ENCODE measurements at places on chromosomes 1 and 21.
A peak's percentile ranks its signal among the peaks of the same experiment; 100 is the strongest.

- no peak overlapping the region for H3K27ac ChIP-seq
- no peaks in the 10 kb centered on the region for H3K4me1 ChIP-seq
- no peak overlapping the region for H3K4me3 ChIP-seq
- no peaks in the 10 kb centered on the region for H3K36me3 ChIP-seq
- peaks cover 4% of the 10 kb centered on the region for H3K27me3 ChIP-seq
- no peak for DNase-seq
These were observed 3.3 kb downstream of the KRTAP10-3 start for GRCh38 chr21:44555200-44555875.

- no peaks in the 10 kb centered on the region for H3K36me3 ChIP-seq
- no peaks in the 10 kb centered on the region for H3K4me1 ChIP-seq
- no peak overlapping the region for H3K27ac ChIP-seq
- no peaks in the 10 kb centered on the region for H3K27me3 ChIP-seq
These were observed 200.9 kb upstream of the IVNS1ABP start for GRCh38 chr1:185517808-185518419.

DNA sequence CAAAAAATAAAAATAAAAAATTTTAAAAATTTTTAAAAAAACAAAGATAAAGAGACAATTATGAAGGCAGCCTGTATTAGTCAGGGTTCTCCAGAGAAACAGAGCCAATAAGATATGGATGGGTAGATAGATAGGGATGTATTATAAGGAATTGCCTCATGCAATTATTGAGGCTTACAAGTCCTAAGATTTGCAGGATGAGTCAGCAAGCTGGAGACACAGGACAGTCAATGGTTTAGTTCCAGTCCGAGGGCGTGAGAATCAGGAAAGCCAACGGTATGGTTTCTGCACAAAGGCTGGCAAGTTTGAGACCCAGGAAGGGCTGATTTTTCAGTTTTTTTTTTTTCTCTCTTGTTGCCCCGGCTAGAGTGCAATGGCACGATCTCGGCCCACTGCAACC lies 24.1 kb upstream of the EIF4G3 start:
- DNase-seq, result no peak
- no peak overlapping the region for H3K27ac ChIP-seq
- H3K36me3 ChIP-seq, result no peaks in the 10 kb centered on the region
- H3K4me3 ChIP-seq, result no peak overlapping the region
- H3K4me1 ChIP-seq, result no peaks in the 10 kb centered on the region
- no peaks in the 10 kb centered on the region for H3K27me3 ChIP-seq

DNA sequence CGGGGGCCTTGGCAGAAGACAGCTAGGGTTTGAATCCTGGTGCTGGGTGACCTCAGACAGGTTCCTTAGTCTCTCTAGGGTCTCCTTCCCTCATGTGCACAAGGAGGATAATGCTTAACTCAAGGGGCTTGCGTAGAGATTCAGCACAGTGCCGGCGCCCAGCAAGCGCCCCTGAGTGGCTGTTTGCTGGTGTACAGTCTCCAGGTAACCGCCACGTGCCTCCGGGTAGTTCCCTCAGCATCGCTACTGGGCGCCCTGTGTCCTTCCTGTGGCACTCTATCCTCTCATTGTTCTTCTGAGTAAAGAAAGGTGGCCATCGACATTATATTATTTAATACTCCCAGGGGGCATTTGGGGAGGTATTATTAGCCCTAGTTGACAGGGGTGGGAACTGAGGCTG lies 80.9 kb downstream of the NENF start:
- no peak overlapping the region for H3K4me3 ChIP-seq
- DNase-seq, result no peak
- H3K36me3 ChIP-seq, result no peaks in the 10 kb centered on the region
- H3K27me3 ChIP-seq, result peaks cover 16% of the 10 kb centered on the region
- no peak overlapping the region for H3K27ac ChIP-seq

- H3K4me3 ChIP-seq, result no peak overlapping the region
- H3K4me1 ChIP-seq, result peaks cover 20% of the 10 kb centered on the region
- no peak overlapping the region for H3K27ac ChIP-seq
- no peaks in the 10 kb centered on the region for H3K36me3 ChIP-seq
- DNase-seq, result no peak
- H3K27me3 ChIP-seq, result peaks cover 45% of the 10 kb centered on the region
These were observed 5.1 kb downstream of the CD1D start for GRCh38 chr1:158185770-158186169.

DNA sequence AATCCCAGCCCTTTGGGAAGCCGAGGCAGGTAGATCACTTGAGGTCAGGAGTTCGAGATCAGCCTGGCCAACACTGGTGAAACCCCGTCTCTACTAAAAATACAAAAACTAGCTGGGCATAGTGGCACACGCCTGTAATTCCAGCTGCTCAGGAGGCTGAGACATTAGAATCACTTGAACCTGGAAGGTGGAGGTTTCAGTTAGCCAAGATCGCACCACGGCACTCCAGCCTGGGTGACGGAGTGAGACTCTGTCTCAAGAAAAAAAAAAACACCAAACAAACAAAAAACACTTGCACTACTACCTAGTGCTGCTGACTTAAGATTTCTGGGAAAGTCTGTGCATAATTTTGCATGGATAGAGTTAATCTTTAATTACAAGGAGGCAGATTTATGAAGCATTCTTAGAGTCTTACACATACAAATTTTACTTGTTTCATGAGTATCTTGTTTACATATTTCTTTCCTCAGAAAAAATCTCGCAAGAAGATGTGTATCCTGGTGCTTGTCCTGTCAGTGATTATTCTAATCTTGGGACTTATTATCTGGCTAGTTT lies 8.7 kb upstream of the PPP1R8 start:
- DNase-seq, result no peak
- H3K36me3 ChIP-seq, result peaks cover 89% of the 10 kb centered on the region
- no peaks in the 10 kb centered on the region for H3K27me3 ChIP-seq
- H3K27ac ChIP-seq, result no peak overlapping the region

- H3K27me3 ChIP-seq, result peaks cover 25% of the 10 kb centered on the region
- DNase-seq, result no peak
- no peaks in the 10 kb centered on the region for H3K36me3 ChIP-seq
- no peaks in the 10 kb centered on the region for H3K4me1 ChIP-seq
These were observed 11.0 kb upstream of the NPPB start for GRCh38 chr1:11869650-11870207.

DNA sequence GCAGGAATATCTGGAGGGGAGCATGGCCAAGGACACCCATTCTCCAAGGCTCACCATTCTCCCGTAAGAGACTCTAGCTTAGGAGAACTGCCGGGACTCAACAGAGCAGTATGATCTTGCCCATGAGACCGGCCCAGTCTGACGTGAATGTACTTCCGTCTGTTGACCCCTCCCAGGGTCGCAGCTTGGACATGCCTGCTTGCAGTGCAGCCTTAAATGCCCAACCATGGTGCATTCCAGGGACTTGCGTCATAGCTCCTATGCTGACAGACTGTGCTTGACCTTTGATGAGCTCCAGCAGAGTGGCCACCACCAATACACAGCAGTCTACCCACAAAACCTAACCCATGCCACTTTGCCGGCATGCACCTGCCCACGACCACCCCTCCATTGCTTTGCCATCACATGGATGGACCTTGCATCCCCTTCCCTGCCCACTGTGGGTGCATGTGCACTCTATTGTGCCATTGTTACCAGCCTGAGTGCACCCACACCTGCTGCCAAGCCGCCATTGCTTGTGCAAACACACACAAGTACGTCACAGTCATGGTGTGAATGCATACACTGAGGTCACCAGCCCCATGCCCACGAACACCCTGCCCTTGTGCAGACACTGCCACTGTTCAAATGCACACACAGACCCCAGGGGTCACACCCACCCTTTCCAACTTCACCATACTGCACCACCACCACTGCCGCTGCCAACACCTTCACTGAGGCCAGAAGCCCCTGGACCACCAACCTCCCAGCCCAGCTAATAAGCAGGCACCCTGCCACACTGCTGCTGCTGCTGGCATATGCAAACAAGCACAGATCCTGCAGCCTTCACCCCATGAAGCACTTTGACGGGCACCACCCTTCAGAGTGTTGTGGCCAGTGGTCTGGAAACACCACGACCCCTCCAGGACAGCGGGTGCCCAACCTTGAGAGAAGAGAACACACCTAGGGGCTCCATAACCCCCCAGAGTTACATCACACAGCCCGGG lies 1141.3 kb downstream of the BRINP3 start:
- DNase-seq, result no peak
- H3K27ac ChIP-seq, result no peak overlapping the region
- H3K36me3 ChIP-seq, result no peaks in the 10 kb centered on the region

DNA sequence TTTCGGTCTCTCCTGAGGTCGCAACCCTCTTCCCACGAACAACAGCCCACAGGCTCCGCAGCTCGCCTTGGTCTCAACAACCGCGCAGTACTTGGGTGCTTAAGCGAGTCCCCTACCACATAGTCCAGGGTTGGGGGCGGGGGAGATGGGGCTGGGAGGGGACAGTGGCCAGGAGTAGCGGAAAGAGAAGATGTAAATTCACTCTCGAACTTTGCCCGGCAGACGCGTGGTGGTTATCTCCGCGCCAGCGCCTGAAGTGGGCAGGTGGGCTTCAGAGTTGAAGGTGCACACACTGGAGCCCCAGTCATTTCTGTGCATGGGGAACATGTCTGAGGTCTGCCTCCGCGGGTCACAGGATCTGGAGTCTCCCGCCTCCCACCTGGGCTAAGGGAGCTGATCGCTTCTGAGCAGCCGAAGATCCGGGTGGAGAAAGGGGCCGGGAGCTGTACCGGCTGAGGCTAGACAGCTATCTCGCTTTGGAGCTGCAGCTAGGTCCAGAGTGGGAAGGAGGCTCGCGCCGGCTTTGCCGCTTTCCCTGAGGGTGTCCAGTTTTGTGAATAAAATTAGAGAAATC lies 4.3 kb upstream of the FOXD2 start:
- H3K4me1 ChIP-seq, result peaks cover 17% of the 10 kb centered on the region
- no peaks in the 10 kb centered on the region for H3K36me3 ChIP-seq
- H3K27ac ChIP-seq, result no peak overlapping the region
- no peak for DNase-seq
- peaks cover 93% of the 10 kb centered on the region for H3K27me3 ChIP-seq
- H3K4me3 ChIP-seq, result no peak overlapping the region

GRCh38 chr1:228147151-228147693 lies 2.5 kb upstream of the GJC2 start:
- H3K4me1 ChIP-seq, result peaks cover 82% of the 10 kb centered on the region
- H3K27ac ChIP-seq, result peak overlapping the region; percentile 79
- no peak for DNase-seq
- no peaks in the 10 kb centered on the region for H3K27me3 ChIP-seq

Measured in left lung (tissue), 14 donors.